ENCODE measurements at places on chromosomes 1 and 21.

- no peak for DNase-seq
Measured at GRCh38 chr1:117883616-117884015, 45.8 kb downstream of the GDAP2 start.

GRCh38 chr1:201850053-201850397 lies 21.1 kb downstream of the IPO9 start:
- peak; percentile 77 for DNase-seq

- no peak for DNase-seq
Measured at GRCh38 chr1:206087091-206087490, 30.1 kb downstream of the AVPR1B start.

DNA sequence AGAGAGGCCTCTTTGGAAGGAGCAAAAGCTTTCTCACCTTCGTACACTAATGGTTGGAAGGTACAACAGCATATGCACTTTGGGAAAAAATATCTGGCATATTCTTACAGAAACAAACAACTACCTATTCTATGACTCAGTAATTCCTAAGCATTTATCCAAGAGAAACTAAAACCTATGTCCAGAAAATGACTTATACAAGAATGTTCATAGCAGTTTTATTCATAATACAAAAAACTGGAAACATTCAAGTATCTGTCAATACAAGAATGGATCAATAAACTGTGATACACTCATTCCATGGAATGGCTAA lies 8.2 kb downstream of the NBPF1 start:
- DNase-seq, result no peak

- DNase-seq, result no peak
Measured at GRCh38 chr21:17527240-17527639, 14.4 kb downstream of the CXADR start.

- no peak for DNase-seq
Measured at GRCh38 chr1:222117809-222118208, 375.9 kb upstream of the DUSP10 start.

GRCh38 chr1:22327411-22327810 lies 124.2 kb upstream of the ZBTB40 start:
- DNase-seq, result no peak

- no peak for DNase-seq
Measured at GRCh38 chr1:240524356-240525069, 87.4 kb downstream of the GREM2 start.

DNA sequence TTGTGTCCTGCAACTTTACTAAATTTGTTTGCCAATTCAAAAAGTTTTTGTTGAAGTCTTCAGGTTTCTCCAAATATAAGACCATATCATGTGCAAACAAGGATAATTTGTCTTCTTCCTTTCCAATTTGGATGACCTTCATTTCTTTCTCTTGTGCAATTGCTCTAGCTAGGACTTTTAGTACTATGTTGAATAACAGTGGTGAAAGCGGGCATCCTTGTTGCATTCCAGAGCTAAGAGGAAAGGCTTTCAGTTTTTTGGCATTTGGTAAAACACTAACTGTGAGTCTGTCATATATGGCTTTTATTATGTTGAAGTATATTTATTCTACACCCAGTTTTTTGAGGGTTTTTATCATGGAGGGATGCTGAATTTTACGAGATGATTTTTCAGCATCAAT lies 630.0 kb upstream of the ADGRL2 start:
- no peak for DNase-seq

DNA sequence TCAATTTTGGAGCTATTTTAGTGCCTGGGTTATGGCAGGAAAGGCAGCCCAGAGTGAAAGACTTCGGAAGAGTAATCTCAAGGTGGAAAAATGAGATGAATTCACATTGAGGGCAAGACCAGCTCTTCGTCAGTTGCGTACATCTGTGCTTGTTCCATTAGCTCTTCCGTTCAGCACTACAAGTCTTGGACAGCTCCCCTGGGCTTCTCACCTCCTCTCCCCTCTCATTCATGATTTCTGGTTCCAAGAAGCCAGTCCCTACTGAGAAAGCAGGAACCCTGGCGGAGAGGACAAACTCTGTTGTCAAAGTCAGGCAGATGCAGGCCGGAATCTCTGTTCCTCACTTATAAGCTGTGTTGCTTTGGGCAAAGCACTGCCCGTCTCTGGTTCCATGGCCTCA lies 76.5 kb downstream of the ACTL8 start:
- DNase-seq, result peak; percentile 68

GRCh38 chr1:156153362-156153761 lies at the start of gene SEMA4A:
SEMA4A (plus strand) TSS chr1:156153585; CDS start chr1:156154579, 994 bp downstream.
- no peak for DNase-seq

- no peak for DNase-seq
Measured at GRCh38 chr1:67316918-67317317, 9.2 kb downstream of the IL12RB2 start.

DNA sequence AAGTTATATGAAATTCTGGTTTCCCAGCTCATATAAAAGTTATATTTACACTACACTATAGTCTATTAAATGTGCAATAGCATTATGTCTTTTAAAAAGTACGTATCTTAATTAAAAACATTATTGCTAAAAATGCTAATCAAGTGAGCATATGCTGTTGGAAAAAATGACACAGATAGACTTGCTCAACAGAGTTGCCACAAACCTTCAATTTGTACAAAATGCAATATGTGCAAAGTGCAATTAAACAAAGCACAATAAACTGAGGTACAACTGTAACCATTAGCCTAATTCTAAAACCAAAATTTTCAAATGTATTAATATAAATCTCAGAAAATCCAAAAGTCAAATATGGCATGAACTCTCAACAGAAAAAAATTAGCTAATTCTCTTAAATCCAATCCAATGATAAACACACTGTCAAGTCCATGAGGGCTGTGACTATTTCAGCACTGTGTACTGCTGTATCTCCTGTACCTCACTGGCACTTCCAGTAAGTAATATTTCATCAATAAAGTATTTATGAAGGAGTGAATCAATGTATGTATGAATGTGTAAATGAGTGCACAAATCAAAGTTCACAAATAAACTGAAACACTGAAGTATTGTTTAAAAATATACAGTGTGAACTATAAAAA lies 116.3 kb downstream of the AKT3 start:
- no peak for DNase-seq

- DNase-seq, result no peak
Measured at GRCh38 chr1:104125266-104125665, 375.6 kb downstream of the AMY1C start.

DNA sequence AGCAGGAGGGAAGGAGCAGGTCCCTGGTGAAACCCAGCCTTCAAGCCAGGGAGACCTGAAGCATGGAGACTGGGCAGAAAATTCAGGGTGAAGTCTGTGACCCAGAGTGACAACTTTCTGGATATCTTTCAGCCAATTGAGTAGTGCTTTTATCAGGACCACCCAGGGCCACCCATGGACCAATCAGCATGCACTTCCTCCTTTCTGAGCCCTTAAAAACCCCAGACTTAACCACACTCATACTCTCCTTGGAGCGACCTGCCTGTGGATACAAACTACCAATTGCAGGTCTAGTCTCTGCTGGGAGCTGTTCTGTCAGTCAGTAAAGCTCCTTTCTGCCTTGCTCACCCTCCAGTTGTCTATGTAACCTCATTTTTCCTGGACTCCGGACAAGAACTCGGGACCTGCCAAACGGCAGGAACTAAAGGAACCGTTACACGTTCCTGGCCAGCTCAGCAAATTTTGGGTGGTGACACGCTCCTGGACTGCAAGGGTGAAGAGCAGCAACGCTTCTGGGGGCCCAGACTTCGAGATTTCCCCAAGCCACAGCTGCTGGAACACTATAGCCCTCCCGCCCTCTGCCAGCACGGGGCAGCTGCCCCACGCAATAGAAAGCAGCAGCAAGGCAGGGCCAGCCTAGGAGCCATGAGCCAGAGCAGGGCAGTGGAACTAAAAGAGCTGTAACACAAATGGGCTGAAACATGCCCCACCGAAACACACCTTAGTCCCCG lies 1183.4 kb downstream of the AMY1C start:
- no peak for DNase-seq

DNA sequence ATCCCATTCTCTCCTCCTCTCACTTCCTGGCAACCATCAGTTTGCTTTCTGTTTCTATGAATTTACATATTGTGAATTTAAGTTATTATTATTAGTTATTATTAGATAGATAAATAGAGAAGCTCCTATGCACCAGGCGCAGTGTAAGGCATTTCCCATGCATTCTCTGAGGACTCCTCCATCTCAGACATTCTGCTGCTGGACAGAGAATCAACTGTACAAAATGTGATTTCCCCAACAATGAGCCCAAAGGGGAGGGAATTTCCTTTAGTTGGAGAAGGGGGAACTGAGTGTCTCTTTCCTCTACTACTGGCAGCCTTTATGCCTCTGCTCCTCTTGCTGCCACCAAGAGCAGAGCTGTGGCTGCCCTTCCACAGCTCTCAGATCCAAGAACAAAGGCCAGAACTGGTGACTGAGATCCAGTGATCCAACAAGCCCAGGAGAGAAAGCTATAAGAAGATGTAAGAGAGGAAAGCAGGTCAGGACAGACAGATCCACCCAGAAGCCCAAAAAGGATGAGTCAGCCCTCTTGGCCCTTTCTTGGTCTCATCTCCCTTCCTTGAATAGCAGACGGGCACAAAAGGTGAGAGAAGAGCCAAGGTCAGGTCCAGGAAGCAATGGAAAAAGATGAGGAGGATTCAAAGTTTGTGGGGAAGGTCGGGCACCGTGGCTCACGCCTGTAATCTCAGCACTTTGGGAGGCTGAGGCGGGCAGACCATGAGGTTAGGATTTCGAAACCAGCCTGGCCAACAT lies 3.5 kb upstream of the IVL start:
- DNase-seq, result no peak

DNA sequence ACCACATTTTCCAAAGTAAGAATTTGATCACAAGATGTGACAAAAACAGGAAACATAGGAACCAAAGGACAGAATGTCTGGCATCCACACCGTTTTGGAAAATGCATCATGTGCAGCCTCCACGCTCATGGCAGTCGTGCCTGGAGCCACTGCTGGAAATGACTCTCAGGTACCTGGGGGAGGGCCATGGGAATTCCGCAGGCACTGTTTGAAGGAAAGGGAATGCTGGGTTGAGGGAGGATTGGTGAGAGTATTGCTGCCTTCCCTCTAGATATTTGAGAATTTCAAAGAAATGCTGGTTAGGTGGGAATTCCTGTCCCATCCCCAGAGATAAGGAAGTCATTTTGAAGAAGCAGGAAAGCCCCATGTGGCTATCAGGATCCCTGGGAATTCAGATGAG lies 10.8 kb downstream of the SLAMF1 start:
- no peak for DNase-seq

GRCh38 chr1:53310847-53311681 lies 16.8 kb downstream of the LRP8 start:
- DNase-seq, result no peak

DNA sequence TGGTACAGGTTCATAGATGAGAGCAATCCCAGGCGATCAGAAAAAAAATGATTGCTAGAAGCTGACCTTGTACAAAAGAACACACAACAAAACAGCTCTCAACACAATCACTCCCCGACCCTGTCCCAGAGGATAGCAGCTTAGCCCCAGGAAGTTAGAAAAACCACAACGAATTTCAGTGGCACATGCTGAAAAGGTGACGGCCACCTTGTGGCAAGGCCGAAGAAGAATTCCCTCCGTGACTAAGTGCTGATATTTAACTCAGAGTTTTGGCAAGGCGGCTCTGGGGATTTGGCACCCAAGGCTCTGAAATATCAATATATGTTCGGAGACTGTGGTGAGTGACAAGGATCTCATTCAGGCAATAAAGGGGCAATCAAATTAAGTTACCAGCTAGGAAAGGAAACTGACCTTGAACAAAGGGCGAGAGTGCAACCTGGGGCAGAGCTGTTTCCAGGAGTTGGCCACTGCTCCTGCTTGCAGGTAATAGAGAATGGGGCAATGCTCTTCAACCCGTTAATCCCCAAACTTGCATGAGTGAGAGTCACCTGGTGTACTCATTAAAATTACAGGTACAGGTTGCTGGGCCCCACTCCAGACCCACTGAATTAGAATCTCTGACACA lies 96.2 kb downstream of the BEND5 start:
- no peak for DNase-seq

- no peak for DNase-seq
Measured at GRCh38 chr1:80806431-80806830, 994.3 kb upstream of the ADGRL2 start.

DNA sequence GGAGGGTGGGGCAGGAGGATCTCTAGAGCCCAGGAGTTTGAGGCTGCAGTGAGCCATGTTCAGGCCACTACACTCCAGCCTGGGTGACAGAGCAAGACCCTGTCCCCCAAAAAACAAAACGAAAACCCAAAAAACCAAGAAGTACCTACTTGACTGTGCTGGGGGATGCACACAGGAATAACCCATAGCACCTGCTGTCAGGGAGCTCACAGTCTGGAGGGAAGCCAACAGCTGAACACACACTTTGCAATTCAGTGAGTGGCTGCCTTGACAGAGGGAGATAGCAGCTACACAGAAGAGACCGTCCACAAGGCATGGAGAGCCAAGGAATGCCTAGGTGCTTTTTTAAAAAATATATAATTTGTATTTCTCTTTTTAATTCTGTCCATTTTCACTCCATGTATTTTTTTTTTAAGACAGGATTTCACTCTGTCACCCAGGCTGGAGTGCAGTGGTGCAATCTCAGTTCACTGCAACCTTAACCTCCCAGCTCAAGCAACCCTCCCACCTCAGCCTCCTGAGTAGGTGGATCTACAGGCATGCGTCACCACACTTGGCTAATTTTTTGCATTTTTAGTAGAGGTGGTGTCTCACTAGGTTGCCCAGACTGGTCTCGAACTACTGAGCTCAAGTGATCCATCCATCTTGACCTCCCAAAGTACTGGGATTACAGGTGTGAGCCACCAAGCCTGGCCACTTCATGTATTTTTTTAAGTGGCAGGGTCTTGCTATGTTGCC lies 68.7 kb downstream of the NID1 start:
- DNase-seq, result no peak

- DNase-seq, result peak; percentile 90
Measured at GRCh38 chr1:208243967-208244916, at the start of gene PLXNA2. PLXNA2 (minus strand) TSS chr1:208244384; CDS start chr1:208217922, 26,462 bp downstream.

DNA sequence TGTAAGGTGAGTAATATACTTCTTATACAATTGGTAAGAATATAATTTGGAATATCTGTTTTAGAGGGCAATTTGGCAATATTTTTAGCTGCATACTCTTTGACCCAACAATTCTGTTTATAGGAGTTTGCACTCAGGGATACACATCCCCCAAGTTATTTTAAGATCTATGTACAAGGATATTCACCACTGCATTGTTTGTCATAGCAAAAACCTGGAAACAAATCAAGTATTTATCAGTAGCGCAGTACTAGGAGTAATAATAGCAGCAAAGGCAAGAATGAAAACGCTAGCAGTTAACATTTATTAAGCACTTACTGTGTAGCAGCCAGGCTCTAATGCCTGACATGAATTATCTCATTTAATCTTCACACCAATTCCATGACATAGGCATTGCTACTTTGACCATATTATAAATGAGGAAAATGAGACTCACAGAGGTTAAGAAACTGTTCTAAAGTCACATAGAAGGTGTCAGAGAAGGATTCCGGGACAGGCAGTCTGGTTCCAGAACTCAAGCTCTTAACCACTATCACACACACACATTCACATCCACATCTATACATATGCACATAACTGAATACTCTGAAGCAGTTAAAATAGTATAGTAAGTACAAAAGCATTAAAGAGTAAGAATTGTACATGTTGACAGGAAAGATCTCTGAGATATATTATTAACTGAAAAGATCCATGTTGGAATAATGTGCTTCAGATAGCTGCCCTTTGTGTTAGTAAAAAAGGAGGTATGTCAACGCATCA lies 30.6 kb downstream of the PHC2 start:
- DNase-seq, result no peak

GRCh38 chr1:37315371-37315846 lies 159.0 kb upstream of the ZC3H12A start:
- DNase-seq, result no peak

- no peak for DNase-seq
Measured at GRCh38 chr1:63524201-63524600, 876 bp downstream of the EFCAB7 start.

Data from GM03348 (cell line).